ENCODE measurements at places on chromosomes 1 and 21.

DNA sequence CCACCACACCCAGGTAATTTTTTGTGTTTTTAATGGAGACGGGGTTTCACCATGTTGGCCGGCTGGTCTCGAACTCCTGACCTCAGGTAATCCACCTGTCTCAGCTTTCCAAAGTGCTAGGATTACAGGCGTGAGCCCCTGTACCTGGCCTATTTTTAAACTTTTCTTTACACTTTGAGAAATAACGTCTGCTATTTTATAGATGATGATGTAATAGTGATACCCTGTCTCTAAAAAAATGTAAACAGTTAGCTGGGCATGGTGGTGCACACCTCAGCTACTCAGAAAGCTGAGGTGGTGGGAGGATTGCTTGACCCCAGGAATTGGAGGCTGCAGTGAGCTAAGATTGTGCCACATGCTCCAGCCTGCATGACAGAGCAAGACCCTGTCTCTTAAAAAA is 47.9 kb downstream of the RALGPS2 start:
- no peak for DNase-seq

DNA sequence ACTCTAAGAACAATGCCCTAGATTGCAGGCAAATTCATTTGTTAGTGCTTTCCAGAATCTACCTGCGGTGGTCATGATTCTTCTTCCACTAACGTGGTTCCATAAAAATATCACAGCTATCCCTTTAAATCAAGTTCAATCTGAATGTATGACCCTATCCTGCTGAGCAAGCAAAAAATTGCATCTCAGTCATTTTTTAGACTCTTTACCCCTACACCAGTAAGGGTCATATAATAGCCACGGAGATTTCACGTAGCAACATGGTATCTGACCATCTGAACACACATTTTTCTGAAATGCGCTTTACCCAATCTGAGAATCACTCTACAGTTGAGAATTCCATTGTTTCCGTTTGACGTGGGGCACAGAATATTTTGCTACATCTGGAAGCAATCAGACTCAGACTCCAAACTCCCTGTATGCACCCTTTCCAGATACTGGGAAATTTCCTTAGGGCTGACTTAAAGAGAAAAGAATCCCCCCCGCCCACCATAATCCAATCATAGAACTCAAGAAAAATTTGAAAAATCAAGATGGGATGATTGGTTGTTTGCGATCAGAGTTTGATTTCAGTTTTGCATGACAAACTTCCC is 699.2 kb upstream of the ZP4 start:
- DNase-seq, result no peak

DNA sequence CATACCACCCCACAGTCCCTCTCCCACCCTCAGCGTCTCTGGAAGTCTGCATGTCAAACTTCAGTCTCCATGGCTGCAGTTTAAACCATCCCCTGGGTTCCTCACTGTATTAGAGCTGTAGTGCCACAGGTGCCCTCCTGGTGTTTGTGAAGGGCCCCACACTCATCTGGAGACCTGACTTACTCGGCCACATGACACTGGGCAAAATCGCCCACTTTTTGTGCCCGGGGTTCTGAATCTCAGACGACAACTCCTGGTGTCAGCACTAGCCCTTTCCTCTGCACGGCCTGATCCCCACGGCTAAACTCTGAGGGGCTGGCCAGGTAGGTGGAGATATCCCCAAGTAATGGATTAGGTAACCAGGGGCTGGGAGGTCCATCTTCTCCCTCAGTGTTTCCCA is 6.5 kb downstream of the INKA2 start:
- DNase-seq, result no peak

- no peak for DNase-seq
Observed at GRCh38 chr1:247180581-247180980, 8.8 kb upstream of the ZNF124 start.

DNA sequence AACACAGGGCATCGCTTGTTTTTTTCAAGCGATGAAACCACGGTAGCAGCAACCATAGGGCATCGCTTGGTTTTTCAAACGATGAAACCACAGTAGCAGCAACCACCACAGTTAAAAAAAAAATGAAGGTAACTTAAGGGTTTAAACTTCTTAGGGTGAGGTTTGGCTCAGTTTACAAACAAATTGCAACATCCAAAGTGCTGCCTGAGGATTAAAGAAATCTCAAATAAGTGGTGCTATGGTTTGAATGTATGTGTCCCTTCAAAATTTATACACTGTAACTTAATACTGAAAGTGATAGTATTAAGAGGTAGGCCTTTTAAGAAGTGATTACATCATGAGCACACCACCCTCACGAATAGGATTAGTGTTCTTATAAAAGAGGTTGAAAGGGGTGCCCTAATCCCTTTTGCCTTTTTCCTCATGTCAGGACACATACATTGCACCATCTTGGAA is 6.4 kb upstream of the GBP5 start:
- DNase-seq, result no peak

Measured in HT1080 (cell line).